Activated CD4-positive, alpha-beta memory T cell treated with anti-CD3 and anti-CD28 coated beads, Interleukin-2, amount 10 ng/mL, durations not matched to agents 7 days and 5 days (primary cell): ENCODE measurements at places on chromosomes 7 and 10. TPM values are rescaled to one million over a fixed set of nuclear protein-coding genes. Genes with fewer than 3 reads are reported as not detected.
A peak's percentile ranks its signal among the peaks of the same experiment; 100 is the strongest.

Gene KCND2
- total RNA-seq, result not detected

Gene OR2A2
- total RNA-seq, result not detected

- H3K27me3 ChIP-seq, result no peaks in the 10 kb centered on the region
- peak overlapping the region; percentile 51 for H3K4me3 ChIP-seq
- peaks cover 14% of the 10 kb centered on the region for H3K36me3 ChIP-seq
- DNase-seq, result no peak
- H3K4me1 ChIP-seq, result peaks cover 27% of the 10 kb centered on the region
- no peak overlapping the region for H3K27ac ChIP-seq
Observed at GRCh38 chr7:2837496-2837895, 6.6 kb downstream of the GNA12 start.

DNA sequence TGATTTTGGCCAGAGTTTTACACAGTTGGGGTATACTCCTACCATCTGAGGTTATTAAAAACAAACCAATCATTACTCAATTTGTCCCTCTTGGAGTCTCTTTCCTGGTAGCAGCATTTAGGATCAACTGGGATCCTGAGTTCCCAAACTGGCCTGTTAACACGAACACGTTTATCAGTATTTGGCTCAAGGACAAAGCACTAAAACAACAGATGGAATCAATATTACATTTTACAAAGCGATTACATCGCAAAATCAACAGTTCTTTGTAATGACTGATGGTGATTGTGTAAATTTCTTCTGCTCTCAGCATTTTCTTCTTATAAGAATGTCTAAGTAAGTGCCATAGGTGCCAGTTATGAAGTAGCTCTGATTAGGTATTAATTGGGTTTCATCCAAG is 582.9 kb upstream of the ANKRD30A start:
- no peak overlapping the region for H3K27ac ChIP-seq
- no peaks in the 10 kb centered on the region for H3K36me3 ChIP-seq
- no peak for DNase-seq
- H3K4me3 ChIP-seq, result no peak overlapping the region
- H3K27me3 ChIP-seq, result no peaks in the 10 kb centered on the region

GRCh38 chr10:105207476-105207995 is 566.4 kb downstream of the SORCS3 start:
- DNase-seq, result no peak
- no peak overlapping the region for H3K4me3 ChIP-seq
- H3K36me3 ChIP-seq, result no peaks in the 10 kb centered on the region
